HAP-1 (cell line): ENCODE measurements at places on chromosomes 13 and 19.

- DNase-seq: no peak
Measured at GRCh38 chr13:114097212-114097892, 35.1 kb downstream of the RASA3 start.

GRCh38 chr19:18895824-18896341 is at the start of gene CERS1:
TSS of gene CERS1 (minus strand) at chr19:18896158. CDS start at chr19:18896072, 86 bp downstream.
- DNase-seq: no peak

GRCh38 chr13:70812481-70812880 is 704.2 kb upstream of the KLHL1 start:
- DNase-seq: no peak

DNA sequence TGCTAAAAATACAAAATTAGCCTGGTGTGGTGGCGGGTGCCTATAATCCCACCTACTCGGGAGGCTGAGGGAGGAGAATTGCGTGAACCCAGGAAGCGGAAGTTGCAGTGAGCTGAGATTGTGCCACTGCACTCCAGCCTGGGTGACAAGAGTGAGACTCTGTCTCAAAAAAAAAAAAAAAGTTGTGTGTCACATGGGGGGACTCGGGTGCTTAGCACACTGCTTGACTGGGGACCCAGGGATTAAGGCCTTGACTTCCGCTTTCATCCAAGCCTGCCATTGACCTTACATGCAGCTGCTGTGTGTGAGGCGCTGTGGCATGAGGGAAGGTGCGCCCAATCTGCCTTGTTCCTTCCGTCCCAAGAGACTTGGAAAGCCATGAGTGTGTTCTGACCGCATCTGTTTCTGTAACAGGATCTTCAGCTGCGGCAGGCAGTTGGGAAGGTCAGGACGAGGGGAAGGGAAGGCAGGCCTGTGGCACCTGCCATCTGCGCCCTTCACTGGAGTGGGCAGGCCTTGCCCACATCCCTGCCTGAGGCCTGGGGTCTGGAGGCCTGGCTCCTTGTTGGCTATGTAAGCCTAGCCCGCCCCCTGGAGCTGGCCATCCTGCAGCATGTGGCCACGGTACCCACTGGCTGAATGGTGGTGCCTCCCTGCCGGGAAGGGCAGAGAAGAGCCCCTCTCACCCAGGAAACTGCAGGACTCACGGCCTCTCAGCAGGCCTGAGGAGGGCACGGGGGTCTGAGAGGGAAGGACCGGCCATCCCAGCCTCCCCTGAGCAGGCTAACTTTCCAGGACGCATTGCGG is 23.0 kb downstream of the PPP1R37 start:
- no peak for DNase-seq

DNA sequence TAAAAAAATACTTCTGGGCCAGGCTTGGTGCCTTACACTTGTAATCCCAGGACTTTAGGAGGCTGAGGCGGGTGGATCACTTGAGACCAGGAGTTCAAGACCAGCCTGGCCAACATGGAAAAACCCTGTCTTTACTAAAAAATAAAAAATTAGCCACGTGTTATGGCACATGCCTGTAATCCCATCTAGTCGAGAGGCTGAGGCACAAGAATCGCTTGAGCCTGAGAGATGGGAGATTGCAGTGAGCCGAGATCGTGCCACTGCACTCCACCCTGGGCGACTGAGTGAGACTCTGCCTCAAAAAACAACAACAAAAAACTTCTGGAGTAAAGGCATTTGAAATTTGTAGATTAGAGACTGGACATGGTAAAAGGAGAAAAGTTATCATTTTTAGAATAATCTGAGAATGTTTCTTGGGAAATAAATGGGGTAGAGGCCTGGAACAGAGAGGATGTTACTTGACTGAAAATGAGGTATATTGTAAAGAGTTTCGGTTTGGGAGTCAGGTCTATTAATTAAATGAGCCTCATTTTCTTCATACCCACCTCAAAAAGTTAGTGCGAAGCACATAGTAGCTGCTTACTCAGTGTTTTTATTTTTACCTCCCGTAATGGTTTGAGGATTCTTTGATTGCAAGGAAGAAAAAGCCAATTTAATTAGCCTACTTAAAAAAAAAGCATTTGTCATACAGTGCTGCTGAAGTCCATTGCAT is 2.6 kb downstream of the AKAP11 start:
- no peak for DNase-seq

- no peak for DNase-seq
Measured at GRCh38 chr13:38824342-38824741, 137.5 kb downstream of the FREM2 start.

- DNase-seq: no peak
Measured at GRCh38 chr13:36857253-36857652, 38.2 kb downstream of the RFXAP start.

GRCh38 chr13:53622456-53622855 is 593.8 kb downstream of the OLFM4 start:
- DNase-seq: no peak

- DNase-seq: no peak
Measured at GRCh38 chr19:33434886-33435705, 61.6 kb downstream of the CEBPG start.

- DNase-seq: no peak
Measured at GRCh38 chr13:40494946-40495620, 171.4 kb downstream of the FOXO1 start.

DNA sequence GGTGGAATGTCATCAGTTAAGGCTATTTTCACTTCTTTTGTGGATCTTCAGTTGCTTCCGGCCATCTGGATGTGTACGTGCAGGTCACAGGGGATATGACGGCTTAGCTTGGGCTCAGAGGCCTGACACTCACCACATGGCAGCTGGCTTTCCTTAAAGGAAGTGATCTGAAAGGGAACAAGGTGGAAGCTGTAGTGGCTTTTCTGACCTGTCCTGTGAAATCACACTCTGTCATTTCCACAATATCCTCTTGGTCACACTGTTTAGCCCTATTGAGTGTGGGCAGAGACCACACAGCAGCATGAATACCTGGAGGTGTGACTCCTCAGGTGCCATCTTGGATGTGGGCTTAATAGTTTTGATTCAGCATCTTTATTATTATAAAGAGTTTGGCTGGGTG is 4.5 kb upstream of the BAX start:
- no peak for DNase-seq

- no peak for DNase-seq
Measured at GRCh38 chr13:24124789-24125476, 35.6 kb upstream of the SPATA13 start.
